ENCODE measurements at places on chromosomes 4 and X.
A peak's percentile ranks its signal among the peaks of the same experiment; 100 is the strongest.

GRCh38 chrX:135436966-135437866 lies 15.5 kb downstream of the SMIM10L2A start:
- no peak for DNase-seq

- peak; percentile 4 for DNase-seq
These were observed 30.4 kb downstream of the KIT start for GRCh38 chr4:54687887-54688841.

- DNase-seq: no peak
These were observed 412.0 kb upstream of the ATOH1 start for GRCh38 chr4:93416344-93417128.

GRCh38 chr4:114691865-114692264 lies 93.3 kb downstream of the UGT8 start:
- DNase-seq: no peak

- peak; percentile 5 for DNase-seq
These were observed 14.5 kb upstream of the PRRG3 start for GRCh38 chrX:151680805-151681204.

GRCh38 chr4:98521486-98521885 lies 136.9 kb downstream of the TSPAN5 start:
- no peak for DNase-seq

DNA sequence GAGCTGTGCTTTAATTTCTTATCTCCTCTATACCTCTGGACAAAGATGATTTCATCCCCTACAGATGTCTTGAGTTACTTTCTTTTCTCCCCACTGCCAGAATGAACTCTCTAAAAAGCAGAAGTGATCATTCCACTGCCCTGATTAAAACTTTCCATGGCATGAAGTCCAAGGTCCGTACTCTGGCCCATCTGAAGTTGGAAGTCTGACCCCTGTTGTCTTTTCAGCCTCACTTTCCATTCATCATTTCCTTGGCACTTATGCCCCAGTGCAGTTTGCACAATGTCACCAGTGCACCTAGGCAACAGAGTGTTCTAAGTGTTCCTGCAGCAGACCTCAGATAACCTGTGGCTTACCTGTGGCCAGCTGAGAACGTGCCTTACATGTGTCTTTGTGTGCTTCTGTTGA lies 242.4 kb downstream of the FRAS1 start:
- DNase-seq: no peak

GRCh38 chr4:176981551-176981950 lies 188.8 kb upstream of the VEGFC start:
- no peak for DNase-seq

DNA sequence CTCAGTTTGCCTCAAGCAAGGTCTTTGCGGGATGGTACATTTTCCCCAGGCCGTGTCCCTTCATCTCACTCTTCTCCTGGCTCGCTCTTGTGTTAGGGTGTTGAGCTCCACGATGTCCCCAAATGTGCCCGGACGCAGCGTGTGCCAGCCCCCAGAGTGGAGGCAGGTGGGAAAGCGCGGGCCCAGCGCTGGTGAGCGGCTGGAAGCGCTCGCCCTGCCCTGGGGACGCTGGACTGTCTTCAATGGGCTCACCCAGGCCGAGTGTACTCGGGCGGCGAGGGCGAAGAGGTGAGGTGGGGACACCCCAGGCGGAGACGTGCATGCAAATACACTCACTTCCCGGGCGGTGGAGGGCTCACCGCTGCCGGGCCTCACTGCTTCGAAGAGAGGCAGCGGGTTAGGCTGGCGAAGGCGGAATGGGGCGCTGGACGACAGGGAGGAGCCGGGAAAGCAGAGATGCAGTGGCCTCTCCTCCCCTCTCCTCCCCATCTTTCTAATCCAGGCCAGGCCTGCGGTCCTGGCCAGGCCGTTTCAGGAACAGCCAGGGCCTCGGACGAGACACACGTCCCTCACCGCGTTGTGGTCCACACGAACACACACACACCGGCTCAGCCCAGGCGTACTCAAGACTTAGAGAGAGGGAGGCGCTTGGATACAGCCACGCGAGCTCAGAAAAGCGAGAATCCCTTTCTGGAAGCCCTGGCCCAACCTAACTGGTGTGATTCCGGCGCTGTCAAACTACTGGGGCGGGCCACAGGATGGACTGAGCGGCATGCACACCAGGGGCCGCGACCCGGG lies 2.2 kb downstream of the NKX6-1 start:
- DNase-seq: no peak

- DNase-seq: no peak
These were observed 11.8 kb downstream of the FTHL17 start for GRCh38 chrX:31060016-31060415.

- DNase-seq: no peak
These were observed at the start of gene PTCHD1 for GRCh38 chrX:23334848-23335599. Gene PTCHD1, plus strand, starts transcription at chrX:23334849. Its CDS starts 27 bp downstream, at chrX:23334876.

DNA sequence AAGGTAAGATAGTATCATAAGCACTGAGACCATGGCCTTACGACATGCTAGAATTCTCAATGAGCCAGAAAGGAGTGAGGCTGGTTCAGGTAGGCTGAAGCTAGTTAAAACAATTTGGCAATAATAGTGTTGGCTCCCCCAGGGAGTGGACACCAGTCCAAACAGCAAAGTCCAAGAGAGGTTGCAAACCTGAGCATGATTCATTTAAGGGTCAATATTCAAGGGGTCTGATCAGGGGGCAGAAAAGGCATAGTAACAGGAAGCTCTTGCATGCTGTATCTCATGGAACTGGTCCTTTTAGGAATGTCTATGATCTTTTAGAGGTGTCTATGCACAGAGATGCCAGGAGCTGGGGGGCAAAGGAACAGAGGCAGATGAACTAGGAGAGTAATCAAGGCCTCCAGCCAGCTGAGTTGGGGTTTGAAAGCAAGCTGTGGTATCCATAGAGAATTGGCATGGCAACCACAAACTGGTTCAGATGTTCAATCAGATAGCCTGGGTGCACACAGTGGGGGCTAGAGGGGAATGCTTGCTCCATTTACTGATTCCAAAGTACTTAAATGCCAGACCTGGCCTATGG lies 5.1 kb downstream of the GJB1 start:
- no peak for DNase-seq

- DNase-seq: no peak
These were observed 7.9 kb downstream of the SLC10A6 start for GRCh38 chr4:86841309-86841708.

DNA sequence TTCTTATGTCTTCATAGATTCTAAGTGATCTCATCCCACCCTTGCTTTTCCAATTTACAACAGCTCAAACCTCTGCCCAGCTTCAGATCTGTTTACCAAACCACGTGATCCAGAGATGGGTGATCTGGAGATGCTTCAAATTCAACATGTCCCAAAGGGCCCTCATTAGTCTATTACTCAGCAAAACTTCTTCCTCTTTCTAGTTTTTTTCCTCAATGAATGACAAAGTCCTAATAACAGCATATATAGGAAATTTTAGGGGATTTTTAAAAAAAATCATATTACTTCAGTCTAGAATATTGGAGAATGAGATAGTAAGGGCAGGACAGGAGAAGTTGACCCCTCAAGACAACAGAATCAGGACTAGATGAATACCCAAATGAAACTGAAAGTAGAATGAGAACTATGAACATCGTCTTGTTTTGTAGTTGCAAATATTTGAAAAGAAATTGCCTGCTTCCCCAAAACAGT lies 127.1 kb downstream of the CFAP299 start:
- DNase-seq: peak; percentile 2

GRCh38 chrX:41133551-41133950 lies 48.3 kb downstream of the USP9X start:
- no peak for DNase-seq

Measured in central memory CD4-positive, alpha-beta T cell (primary cell).